ENCODE measurements at places on chromosomes 5 and 9.

DNA sequence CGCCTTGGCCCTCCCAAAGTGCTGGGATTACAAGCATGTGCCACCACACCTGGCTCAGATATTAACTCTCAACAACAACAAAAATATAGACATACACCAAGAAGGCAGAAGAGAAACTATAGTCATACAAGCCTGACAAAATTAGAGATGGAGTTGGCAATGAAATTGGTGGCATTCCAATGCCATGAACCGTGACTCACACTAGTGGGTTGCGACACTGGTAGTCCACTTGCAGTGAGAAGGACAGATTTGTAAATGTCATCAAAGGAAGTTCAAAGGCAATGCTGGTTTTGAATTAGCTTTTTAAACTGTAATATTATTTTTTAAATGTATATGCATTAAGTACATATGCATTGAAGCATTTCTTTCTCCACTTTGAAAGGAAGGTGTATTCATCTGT, 8.5 kb upstream of the DNAJC25 start:
- DNase-seq, result peak; percentile 36

GRCh38 chr9:105206821-105207699, 37.4 kb upstream of the SLC44A1 start:
- no peak for DNase-seq

GRCh38 chr9:107648153-107648715, 158.7 kb upstream of the KLF4 start:
- no peak for DNase-seq

GRCh38 chr5:160363660-160364395, 6.6 kb downstream of the C1QTNF2 start:
- no peak for DNase-seq

DNA sequence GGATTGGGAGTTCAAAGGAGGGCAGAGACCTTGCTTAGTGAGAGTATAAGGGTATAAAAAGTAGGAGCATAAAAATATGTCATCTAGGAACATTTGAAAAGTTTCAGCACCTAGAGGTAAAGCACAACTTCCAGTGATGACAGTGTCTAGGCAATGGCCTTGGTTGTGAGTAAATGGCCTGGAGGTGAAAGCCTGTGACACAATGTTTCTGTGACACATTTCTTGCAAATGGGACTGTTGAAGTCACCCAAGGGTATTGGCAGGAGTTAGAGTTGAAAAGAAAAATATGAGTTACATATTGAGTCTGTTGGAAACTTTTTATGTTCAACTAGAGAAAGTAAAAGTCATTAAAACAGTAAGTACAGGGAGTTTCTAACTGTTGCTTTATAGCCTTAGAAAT, 14.8 kb downstream of the C5orf47 start:
- no peak for DNase-seq

- DNase-seq, result no peak
Measured at GRCh38 chr5:161064781-161065180, 212.8 kb upstream of the ATP10B start.

GRCh38 chr9:6598249-6598725, 47.2 kb downstream of the GLDC start:
- no peak for DNase-seq

- DNase-seq, result no peak
Measured at GRCh38 chr9:107874591-107875369, 385.2 kb upstream of the KLF4 start.

Data from AG04449 (cell line).